Aorta (tissue), 5 donors: ENCODE measurements at places on chromosomes 13 and 19.

- no peak overlapping the region for H3K4me3 ChIP-seq
- H3K27me3 ChIP-seq = no peaks in the 10 kb centered on the region
- H3K4me1 ChIP-seq = no peaks in the 10 kb centered on the region
- H3K27ac ChIP-seq = no peak overlapping the region
- no peak for DNase-seq
These were observed 683.4 kb upstream of the ARGLU1 start for GRCh38 chr13:107251341-107251740.

DNA sequence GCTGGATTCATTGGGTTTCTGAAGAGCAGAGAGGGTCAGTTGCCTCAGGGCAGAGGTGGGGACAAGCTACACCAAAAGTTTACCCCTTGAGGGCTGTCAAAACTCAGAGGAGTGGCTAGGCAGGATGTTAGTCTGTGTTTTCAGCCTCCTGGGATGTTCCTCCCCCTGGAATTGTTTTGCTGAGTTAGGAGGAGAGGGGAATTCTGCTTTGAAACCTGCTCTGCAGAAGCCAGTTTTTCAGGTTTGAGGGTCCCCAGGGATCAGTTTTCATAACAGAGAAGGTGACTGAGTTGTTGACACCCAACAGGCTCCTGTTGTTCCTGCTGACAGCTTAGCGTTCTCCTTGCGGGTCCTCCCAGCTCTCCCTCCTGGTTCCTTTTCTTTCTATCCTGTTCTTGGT, 121.9 kb upstream of the TMTC4 start:
- DNase-seq = no peak
- no peaks in the 10 kb centered on the region for H3K27me3 ChIP-seq
- H3K4me1 ChIP-seq = no peaks in the 10 kb centered on the region
- no peak overlapping the region for H3K27ac ChIP-seq
- no peaks in the 10 kb centered on the region for H3K36me3 ChIP-seq

DNA sequence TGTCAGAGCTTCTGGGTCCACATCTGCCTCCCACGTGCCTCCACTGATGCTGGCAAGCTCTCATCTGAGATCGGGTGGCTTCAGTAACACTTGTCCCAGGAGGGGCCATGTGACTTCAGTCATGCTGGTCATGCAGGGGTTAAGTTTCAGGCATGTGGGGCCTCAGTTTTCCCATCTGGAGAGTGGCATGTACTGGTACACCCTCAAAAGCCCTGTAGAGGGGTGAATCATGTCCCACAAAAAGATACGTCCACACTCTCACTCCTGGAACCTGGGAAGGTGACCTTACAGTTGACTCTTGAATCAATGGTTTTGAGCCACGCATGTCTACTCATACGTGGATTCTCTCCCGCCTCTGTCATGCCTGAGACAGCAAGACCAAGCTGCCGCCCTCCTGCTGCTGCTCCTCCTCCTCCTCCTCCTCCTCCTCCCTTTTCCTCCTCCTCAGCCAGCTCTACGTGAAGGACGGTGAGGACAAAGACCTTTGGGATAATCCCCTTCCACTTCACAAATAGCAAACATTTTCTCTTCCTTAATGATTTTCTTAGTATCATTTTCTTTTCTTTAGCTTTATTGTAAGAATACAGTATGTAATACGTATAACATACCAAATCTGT, 53.7 kb downstream of the COMP start:
- H3K27me3 ChIP-seq = no peaks in the 10 kb centered on the region
- no peak overlapping the region for H3K4me3 ChIP-seq
- no peak for DNase-seq
- H3K27ac ChIP-seq = no peak overlapping the region

DNA sequence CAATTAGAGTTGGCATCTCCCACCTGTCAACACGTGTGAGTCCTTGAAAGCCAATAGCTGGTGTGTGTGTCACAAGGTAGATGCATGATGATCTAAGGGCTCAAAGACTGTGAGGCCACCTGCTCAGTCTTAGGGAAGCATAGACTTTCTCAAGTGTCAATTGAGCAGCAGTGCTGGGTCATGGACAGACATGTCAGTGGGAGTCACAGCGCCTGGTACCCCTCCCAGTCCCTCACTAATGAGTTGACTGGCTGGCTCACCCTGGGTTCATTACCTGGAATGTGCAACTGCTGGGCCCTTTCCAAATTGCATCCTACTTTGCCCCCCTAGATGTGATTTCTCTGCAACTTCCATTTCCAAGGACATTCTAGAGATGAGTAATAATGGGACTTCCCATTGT, 9.1 kb upstream of the PSG6 start:
- H3K4me1 ChIP-seq = no peaks in the 10 kb centered on the region
- H3K4me3 ChIP-seq = no peak overlapping the region
- H3K36me3 ChIP-seq = no peaks in the 10 kb centered on the region
- no peak for DNase-seq
- H3K27ac ChIP-seq = no peak overlapping the region
- no peaks in the 10 kb centered on the region for H3K27me3 ChIP-seq

- H3K4me3 ChIP-seq = no peak overlapping the region
- DNase-seq = no peak
- H3K36me3 ChIP-seq = no peaks in the 10 kb centered on the region
- no peaks in the 10 kb centered on the region for H3K27me3 ChIP-seq
These were observed 128.6 kb upstream of the KL start for GRCh38 chr13:32887617-32888016.
